Stimulated activated CD8-positive, alpha-beta memory T cell treated with anti-CD3 and anti-CD28 coated beads, Interleukin-15, amount 100 ng/mL, for 4 hours (primary cell): ENCODE measurements at places on chromosomes 1 and 21.

DNA sequence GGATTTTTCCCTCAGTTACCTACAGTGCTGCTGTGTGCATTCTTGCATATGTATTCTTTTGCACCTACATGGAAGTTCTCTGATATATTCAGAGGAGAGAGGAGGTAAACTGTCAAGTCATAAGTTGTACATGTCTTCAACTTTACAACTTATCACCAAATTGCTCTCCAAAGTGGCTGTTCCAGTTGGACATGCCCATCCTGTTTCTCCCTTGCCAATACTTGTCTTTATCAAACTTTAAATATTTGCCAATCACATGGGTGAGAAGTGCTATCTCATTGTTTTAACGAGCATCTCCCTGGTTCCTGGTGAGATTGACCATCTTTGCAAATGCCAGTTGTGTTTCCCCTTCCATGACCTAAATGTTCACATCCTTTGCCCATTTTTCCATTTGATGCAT lies 88.2 kb downstream of the KIF26B start:
- DNase-seq: no peak

DNA sequence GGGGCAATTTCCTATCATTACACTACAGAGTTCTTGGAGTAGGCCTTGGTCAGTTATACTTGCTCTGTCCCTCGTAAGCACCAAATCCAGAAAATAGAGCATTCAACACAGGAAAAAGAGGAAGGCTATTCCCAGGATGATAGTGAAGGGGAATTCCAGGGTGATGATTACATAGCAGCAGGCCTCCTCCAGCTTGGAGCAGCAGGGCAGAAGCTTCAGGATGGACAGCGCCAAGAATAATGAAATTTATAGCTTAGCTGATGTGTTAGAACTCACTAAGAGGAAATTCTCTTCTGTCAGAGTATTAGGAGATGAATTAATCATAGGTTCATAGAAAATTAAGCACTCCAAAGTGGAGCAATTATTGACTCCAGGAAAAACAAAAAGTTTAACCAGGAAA lies 10.8 kb upstream of the SMAP2 start:
- DNase-seq: no peak

GRCh38 chr1:176243746-176244145 lies 36.7 kb upstream of the COP1 start:
- no peak for DNase-seq

- no peak for DNase-seq
Measured at GRCh38 chr1:212944229-212944901, 6.0 kb upstream of the VASH2 start.

- DNase-seq: no peak
Measured at GRCh38 chr1:76256289-76257223, 182.0 kb downstream of the ST6GALNAC3 start.

GRCh38 chr1:163290025-163290640 lies 31.6 kb upstream of the NUF2 start:
- DNase-seq: no peak
